A375 (cell line): ENCODE measurements at places on chromosomes 4 and X. TPM values are rescaled to one million over a fixed set of nuclear protein-coding genes. Genes with fewer than 3 reads are reported as not detected.

PAGE4 gene
- total RNA-seq = not detected in 2 replicates

DOCK11 gene
- 5.5 and 9.1 TPM in 2 replicates for total RNA-seq

F8A2 gene
- not detected in 2 replicates for total RNA-seq

UGT2A3 gene
- total RNA-seq = not detected in 2 replicates

EOLA2 gene
- total RNA-seq = 23.9 and 35.2 TPM in 2 replicates

FGA gene
- not detected in 2 replicates for total RNA-seq

PNMA5 gene
- total RNA-seq = not detected in 2 replicates

RBM46 gene
- total RNA-seq = 0.32 and 0.53 TPM in 2 replicates

SYP gene
- 2.2 and 2.3 TPM in 2 replicates for total RNA-seq

ALB gene
- total RNA-seq = 0.05 TPM in 1 of 2 replicates, not detected in the other
